Fibroblast of gingiva (primary cell): ENCODE measurements at places on chromosomes 3 and 15.

DNA sequence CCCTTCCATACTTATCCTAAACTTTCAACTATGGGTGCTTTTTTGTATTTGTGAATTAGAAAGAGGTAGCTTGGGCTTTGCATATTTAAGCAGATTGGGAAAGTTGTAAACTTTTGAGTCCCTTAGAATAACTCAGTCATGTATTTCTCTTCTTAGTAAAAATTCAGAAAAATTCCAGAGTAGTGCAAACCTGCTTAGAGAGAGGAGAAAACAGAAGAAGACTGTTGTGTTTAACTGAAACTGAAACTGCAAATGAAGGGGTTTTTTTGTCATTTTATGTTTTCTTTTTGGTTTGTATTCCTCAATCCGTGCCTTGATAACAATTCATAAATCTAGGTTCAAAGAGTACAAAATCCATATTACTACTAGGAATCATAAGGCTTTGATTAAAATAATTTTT, 31.3 kb downstream of the CD200 start:
- DNase-seq: no peak

DNA sequence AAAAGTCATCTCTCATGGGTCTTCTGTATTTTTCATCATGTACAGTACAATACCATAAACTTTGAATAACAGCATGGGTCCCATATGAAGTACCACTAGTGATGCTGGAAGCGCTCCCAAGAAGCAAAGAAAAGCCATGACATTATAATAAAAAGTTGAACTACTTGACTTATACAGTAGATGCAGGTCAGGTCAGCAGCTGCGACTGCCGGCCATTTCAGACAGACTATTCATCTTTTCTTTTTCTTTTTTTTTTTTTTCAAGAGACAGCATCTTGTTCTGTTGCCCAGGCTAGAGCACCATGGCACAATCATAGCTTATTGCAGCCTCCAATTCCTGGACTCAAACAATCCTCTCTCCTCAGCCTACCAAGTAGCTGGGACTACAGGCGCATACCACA, 10.2 kb downstream of the RAF1 start:
- no peak for DNase-seq

GRCh38 chr15:78353093-78353492, 12.9 kb downstream of the CRABP1 start:
- DNase-seq: no peak

GRCh38 chr3:107062787-107063186, 314.5 kb upstream of the CCDC54 start:
- DNase-seq: no peak

DNA sequence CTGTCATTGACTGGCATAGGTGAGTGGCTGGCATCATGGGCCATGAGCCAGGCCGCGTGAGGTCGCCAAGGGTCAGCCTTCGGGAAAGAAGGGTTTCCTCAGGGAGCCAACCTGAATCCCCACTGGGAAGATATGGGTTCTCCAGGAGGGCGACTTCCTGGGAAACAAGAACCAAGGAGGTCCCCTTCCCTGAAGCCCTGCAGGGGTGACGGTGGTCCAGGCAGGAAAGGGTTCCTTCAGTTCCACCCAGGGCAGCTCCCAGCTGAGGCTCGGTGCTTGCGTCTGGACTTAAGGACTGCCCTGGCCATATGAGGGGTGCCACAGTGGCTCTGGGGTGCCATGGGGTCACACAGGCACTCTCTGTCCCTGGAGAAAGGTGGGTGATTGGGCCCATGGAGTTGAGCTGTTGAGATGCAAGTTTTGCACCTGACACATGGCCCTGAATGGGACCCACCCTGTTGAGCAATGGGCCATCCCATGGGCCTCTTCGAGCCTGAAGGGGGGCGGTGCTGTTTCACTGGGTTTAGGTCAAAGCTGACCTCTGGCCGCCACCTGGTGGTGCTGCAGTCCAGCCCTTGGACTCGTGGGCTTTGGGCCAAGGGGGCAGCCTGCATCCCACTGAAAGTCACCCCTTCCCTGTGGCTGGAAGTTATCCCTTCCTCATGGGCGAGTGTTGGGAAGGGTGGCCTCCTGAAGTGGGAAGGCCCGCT, 228.1 kb downstream of the SNRPN start:
- DNase-seq: no peak

GRCh38 chr3:79018671-79019136, 749.1 kb downstream of the ROBO1 start:
- peak; percentile 75 for DNase-seq

DNA sequence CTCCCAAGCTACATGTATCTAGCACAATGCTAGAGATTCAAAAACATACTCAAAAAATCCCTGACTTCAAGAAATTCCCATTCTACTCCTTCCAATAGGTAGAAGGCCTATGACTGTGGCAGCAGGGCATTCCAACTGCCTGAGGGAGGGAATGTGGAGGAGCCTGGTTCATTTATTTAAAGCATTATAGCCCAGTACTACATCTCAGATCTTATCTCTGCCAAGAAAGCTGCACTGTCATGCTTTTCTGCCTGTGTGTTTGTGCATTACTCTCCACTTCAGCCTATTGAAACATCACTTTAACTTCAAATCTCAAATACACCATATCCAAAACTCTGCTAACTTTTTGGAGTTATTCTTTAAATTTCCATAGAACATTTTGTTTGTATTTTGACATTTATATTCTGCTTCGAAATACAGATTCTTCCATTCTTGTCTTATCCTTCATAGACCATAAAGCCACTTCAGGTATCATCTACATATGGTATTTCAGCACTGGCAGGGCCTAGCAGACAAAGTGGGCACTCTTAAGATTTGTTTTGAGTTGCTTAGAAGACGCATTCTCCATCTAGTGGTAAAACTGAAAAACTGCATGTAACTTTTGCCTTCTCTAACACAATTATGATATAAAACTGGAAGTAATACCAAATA, 59.1 kb upstream of the NEDD4 start:
- peak; percentile 62 for DNase-seq

GRCh38 chr15:78922527-78922926, 22.3 kb downstream of the CTSH start:
- no peak for DNase-seq

GRCh38 chr3:64467255-64467944, 220.4 kb downstream of the ADAMTS9 start:
- no peak for DNase-seq

- DNase-seq: no peak
Observed at GRCh38 chr3:161576714-161577510, 80.3 kb downstream of the OTOL1 start.

DNA sequence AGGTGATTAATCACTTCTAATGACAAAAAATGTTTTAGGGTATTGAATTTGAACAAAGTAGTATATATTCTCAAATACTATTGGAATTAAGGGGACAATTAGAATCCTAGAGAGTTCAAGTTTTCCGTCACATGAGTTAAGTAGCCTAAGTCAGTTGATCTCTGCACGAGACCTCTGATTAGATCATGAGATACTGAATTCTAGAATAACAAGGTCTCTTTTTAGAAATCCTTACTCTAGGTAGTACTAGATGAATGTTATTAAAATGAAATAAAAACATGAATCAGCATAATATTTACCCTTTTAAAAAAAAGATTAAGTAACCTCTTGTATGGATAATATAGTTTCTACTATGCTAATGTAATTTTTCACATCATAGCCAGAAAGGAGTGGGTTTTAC, 43.4 kb downstream of the MYO5A start:
- no peak for DNase-seq

- peak; percentile 31 for DNase-seq
Observed at GRCh38 chr3:23761440-23761896, 44.3 kb upstream of the UBE2E1 start.

DNA sequence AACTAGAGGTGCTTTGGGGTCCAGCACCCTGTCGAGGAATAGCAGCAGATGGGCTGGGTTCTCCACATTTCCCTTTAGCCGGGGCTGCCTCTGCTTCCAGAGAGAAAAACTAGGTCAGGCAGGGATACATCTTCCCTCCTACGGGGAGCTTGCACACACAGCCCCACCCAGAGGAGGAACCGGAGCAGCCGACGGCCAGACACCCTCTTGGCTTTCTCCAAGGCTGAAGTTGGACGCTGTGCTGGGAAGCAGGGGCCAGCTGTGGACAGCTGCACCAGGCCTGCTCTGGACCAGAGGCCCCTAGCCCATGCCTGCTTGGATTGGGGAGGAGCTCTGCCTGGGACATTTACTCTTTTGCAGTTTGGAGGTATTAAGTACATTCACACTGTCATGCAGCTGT, 44.7 kb upstream of the NR2C2 start:
- DNase-seq: no peak

DNA sequence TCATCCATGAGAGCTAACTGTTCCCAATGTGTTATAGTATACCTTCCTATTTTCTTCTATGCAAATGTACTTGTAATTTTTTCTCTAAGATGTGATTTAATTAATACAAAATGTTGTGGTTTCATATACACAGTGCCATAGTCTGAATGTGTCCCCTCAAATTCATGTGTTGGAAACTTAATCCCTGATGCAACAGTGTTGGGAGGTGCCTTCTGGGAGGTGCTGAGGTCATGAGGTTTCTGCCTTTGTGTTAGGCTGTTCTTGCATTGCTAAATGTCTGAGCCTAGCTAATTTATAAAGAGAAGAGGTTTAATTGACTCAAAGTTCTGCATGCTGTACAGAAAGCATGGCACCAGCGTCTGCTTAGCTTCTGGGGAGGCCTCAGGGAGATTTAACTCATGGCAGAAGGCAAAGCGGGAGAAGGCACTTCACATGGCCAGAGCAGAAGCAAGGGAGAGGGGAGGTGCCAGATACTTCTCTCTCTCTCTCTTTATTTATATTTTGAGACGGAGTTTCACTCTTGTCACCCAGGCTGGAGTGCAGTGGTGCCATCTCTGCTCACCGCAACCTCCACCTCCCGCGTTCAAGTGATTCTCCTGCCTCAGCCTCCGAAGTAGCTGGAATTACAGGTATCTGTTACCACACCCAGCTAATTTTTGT, 34.7 kb upstream of the BNIP2 start:
- DNase-seq: peak; percentile 3

GRCh38 chr15:47711655-47712054, 5.7 kb upstream of the SEMA6D start:
- DNase-seq: no peak

- no peak for DNase-seq
Observed at GRCh38 chr3:194176274-194176991, 40.5 kb downstream of the HES1 start.

GRCh38 chr3:114375608-114376421, 82.0 kb downstream of the TIGIT start:
- DNase-seq: peak; percentile 69

GRCh38 chr3:133997871-133998635, 31.7 kb downstream of the SLCO2A1 start:
- DNase-seq: no peak

GRCh38 chr3:197567904-197568681, 12.3 kb upstream of the BDH1 start:
- no peak for DNase-seq

DNA sequence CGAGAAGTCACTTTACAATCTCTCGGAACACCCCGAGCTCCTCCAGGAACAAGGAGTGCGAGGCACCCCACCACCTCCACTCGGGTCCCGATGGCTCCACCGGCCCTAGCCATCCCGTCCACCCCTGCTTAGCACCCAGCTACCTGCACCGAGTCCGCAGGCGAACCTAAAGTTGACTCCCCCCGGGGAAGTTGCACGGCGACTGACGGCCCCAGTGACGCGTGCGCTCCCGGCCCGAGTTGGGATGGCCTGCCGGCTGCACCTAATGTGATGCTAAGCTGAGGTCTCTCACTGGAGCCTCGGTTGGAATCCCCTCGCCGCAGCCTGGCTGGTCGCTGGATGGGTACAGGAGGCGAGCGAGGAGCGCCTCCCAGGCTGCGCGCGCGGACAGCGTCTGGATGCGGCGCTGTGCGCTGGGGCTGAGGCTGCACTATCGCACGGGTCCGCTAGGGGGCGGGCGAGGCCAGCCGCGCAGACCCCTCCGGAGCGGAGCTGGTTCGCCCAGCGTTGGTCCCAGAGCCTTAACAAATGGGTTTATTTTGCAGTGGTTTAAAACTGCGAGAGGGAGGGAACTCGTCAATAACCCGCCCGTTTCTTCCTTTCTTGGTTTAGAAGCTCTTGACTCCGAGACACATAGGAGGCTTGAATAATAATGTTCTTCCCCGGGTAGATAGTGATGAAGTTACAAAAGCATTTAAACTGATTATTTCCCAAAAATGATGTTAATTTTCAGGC, at the start of gene OXTR:
Gene OXTR, minus strand, starts transcription at position 526 of the 735 bp plus-strand sequence. CDS start 1,426 bp downstream, outside the sequence.
- peak; percentile 61 for DNase-seq

- no peak for DNase-seq
Observed at GRCh38 chr3:192991356-192991755, 73.7 kb upstream of the MB21D2 start.

- peak; percentile 90 for DNase-seq
Observed at GRCh38 chr15:69413822-69414700, at the start of gene KIF23. KIF23 (plus strand) TSS chr15:69414349; CDS start chr15:69414466, 117 bp downstream.

GRCh38 chr15:70509282-70509662, 254.1 kb downstream of the UACA start:
- no peak for DNase-seq

GRCh38 chr3:81485444-81485865, 276.0 kb downstream of the GBE1 start:
- peak; percentile 77 for DNase-seq

- DNase-seq: no peak
Observed at GRCh38 chr15:22978691-22979237, 1.4 kb downstream of the CYFIP1 start.

- no peak for DNase-seq
Observed at GRCh38 chr3:135792858-135793475, 172.6 kb upstream of the PPP2R3A start.

DNA sequence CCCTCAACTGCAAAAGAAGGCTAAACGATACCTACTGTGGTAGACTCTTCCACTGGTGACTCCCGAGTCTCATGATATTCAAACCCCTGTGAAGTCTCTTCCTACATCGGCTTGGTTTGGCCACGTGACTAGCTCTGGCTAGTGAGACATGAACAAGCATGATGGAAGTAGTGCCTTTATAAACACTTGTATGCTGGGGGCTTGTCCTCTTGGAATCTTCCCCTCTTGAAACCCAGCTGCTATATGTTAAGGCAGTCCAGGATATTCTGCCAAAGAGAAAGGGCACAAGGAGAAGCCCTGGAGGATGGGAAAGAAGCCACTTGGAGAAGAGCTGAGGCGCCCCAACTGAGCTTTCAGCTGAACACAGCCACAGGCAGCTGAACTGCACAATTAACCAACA, 16.4 kb downstream of the RBP1 start:
- DNase-seq: no peak

- no peak for DNase-seq
Observed at GRCh38 chr15:45586125-45586524, 1.1 kb upstream of the BLOC1S6 start.
